Neural progenitor cell (in vitro differentiated cells): ENCODE measurements at places on chromosomes 12 and 14. TPM values are rescaled to one million over a fixed set of nuclear protein-coding genes. Genes with fewer than 3 reads are reported as not detected.

GRCh38 chr12:19273482-19274330 lies 144.2 kb downstream of the PLEKHA5 start:
- no peak for DNase-seq

GRCh38 chr12:45762185-45763110 lies 32.9 kb downstream of the ARID2 start:
- no peak for DNase-seq

- DNase-seq: no peak
These were observed 55.5 kb upstream of the DYRK2 start for GRCh38 chr12:67593041-67593440.

Gene CIT
- total RNA-seq: 65.7 and 98.5 TPM in 2 replicates

Gene IKBIP
- total RNA-seq: 31.1 and 51.6 TPM in 2 replicates

Gene SLC35F4
- not detected in 2 replicates for total RNA-seq

Gene FBLN5
- total RNA-seq: not detected in 2 replicates
